ENCODE measurements at places on chromosomes 12 and 14. TPM values are rescaled to one million over a fixed set of nuclear protein-coding genes. Genes with fewer than 3 reads are reported as not detected.

Gene RND1
- 2.9 TPM for total RNA-seq

Gene FAM90A1
- not detected for total RNA-seq

Gene TAS2R7
- not detected for total RNA-seq

Gene ZNF140
- 21.2 TPM for total RNA-seq

Gene CEP170B
- total RNA-seq: 5.7 TPM

Gene SERPINA9
- not detected for total RNA-seq

GRCh38 chr12:132182711-132183365, 38.6 kb downstream of the NOC4L start:
- DNase-seq: no peak

DNA sequence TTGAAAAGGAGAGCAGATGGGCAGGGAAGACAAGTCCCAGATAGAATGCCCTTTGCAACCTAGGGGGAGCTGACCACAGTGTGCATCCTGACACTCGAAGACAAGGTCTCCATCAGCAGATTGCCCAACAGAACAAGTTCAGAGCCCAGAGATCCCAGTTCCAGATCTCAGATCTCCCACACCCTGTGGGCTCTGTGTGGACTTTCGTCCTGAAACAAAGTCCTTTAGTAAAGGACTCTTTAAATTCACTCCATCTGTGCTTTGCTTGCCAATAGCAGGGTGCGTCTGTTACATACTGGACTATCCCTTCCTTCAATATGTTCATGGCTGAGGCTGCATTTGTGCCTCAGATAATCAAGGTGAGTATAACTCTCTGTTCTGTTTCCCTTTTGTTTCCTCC, 8.7 kb upstream of the C1RL start:
- DNase-seq: no peak

- DNase-seq: peak; percentile 36
Observed at GRCh38 chr12:92676710-92677109, 26.1 kb upstream of the PLEKHG7 start.

DNA sequence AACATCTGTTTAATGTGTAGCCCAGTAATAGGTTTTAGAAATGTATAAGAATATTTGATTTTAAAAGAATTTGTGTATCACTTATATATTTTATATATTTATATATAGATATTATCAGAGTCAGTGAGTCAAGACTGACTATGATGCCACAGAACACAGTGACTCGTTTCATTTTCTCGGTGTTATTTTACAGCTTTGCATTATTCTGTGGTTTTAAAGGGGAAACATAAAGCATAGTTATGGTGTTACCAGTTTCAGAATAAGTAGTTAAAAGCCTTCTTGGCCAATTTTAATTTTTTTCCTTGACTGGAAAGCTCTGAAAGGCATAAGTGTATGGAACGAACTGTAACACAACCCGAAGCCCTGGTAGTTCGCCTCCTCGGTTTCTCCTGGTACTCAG, 91.0 kb downstream of the GRIP1 start:
- DNase-seq: no peak

DNA sequence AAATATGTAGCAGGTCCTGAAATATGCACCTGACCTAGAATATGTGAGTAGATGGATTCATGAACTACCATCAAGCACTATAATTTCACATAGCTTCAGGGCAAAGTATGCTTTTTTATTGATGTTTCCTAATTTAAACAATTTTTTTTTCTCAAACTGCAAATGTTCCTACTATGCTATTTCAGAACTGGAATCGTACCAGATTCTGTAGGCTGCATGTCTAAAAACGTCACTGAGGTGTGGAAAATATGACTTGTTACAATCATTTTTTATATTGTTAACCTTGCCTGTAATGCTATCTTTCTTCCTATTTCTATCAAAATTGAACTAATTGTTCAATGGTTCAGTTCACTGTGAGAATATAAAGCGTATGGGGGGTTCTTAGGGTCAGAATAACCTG, 78.0 kb upstream of the RERGL start:
- DNase-seq: no peak

DNA sequence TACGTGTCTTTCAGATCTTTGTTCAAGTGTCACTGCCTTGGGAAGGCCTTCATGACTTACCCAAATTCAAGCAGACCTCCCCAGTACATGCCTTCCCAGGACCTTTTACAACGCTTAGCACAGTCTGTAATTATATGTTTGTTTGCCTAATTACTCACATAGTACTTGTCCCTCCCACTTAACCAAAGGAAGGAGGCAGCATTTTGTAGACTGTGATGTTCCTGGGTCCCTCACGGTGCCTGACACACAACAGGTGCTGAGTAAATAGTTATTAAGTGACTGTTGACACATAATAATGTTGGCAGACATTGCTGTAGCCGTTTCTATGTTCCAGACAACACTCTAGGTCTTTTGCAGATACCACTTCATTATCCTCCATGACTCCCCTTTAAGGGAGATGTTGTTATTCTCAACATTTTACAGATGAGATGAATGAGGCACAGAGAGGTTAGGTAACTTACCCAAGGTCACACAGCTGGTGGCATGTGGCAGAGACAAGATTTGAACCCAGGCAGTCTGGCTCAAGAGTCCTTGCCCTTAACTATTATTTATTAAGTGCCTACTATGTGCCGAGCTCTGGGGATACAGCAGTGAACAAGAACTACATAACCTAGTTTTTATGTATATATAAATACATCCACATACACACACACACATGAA, 130.7 kb downstream of the PHETA1 start:
- DNase-seq: no peak

GRCh38 chr14:51209457-51209856, 30.6 kb upstream of the TMX1 start:
- DNase-seq: no peak

GRCh38 chr14:37844614-37845013, 249.2 kb downstream of the TTC6 start:
- DNase-seq: no peak

DNA sequence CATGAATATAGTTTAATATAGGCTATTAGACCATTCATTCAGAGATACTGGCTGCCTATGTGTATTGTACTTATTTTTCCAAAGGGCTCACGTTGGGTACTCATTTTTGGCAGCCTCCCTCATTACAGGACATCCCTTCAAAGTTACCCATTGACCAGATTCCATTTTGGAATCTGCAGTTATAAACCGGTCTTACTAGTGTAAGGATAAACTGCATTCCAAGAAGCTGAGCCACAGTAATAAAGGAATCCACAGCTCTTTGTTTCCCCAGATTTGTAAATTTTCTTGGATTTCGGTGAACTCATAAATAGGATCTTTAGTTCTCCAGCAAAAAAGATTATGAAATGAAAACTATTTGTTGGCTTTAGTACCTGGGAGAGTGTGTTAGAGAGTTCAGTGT, 18.9 kb upstream of the CFL2 start:
- no peak for DNase-seq

DNA sequence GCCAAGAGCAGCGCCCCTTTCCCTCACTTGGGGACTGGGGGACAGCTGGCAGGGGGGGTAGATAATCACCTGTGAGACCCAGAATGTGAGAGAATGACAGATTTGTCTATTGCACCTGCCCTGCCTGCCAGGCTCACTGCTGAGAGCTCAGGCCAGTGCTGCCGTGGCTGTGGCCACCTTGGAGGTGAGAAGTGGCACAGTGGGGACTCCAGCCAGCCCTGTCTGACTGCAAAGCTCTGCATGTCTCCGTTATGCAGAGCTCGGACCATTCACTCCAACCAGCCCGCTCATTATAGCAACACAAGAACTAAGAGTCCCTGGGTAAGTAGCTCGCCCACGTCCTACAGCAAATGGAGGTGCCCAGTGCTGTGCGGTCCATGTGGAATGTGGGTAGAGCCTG, 88.8 kb downstream of the DICER1 start:
- no peak for DNase-seq

GRCh38 chr14:29442696-29443095, 485.0 kb downstream of the PRKD1 start:
- DNase-seq: no peak

DNA sequence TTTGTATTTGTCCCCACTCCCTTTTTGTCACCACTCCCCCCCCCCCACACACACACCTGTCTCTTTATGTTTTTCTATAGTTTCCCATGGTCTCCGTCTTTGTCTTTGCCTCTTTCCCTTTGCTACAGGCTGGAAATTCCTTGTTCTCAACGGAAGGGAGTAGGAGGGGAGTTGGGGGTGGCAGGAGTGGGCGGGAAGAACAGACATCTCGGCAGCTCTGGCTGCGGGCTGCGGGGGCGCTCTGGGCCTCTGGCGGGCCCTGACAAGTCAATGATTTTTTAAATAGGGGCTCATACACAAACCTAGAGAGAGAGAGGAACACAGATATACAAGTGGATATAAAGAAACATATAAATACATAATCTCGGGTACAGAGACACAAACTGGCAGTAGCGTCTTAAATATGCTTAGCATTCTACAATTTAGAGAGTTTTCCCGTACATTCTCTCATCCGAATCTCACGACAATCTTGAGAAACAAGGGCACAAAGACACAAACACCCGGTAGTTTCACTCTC, 2.4 kb upstream of the NAB2 start:
- DNase-seq: peak; percentile 93

DNA sequence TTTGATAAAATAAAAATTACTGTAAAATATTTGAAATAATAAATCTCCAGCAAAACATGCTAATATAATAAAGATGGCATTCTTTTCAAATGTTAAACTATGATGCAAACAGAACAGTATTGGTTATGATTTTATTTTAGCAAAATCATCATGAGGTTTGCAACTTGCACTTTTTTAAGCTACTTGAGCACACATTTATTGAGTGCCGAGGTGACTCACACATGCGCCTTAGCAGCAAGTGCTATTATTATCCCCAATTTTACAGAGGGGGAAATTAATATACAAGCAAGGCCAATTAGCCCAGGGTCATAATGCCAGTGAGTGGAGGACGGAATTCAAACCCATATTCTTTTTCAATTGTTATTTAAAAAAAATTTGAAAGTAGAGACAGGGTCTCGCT, 7.3 kb downstream of the DYRK4 start:
- DNase-seq: no peak

DNA sequence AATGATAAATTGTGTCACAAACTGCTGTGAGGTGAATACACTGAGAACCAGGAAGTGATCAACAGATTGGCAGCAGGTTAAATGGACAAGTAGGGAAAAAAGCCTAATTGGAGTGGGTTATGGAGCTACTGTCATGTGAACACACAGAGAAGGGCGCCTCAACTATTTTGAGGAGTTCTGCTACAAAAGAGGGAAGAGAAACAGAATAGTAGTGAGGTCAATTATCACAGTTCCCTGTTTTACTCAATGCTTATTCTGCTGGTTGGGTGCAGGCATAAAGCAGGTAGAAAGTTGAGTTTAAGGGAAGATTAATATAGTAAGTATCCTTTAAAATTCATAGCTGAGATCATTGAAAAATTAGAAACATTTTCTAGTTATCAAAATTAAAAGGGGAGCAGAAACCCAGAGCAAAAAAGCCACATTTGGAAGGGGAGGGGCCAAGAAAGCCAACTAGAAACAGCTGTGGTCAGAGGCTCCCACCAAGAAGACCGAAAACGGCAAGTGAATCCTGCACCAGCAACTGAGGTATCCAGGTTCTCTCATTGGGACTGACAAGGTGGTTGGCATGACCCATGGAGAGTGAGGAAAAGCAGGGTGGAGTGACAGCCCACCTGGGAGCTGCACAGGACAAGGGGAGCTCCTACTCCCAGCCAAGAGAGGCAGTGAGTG, 105.7 kb downstream of the ZC3H14 start:
- DNase-seq: no peak

DNA sequence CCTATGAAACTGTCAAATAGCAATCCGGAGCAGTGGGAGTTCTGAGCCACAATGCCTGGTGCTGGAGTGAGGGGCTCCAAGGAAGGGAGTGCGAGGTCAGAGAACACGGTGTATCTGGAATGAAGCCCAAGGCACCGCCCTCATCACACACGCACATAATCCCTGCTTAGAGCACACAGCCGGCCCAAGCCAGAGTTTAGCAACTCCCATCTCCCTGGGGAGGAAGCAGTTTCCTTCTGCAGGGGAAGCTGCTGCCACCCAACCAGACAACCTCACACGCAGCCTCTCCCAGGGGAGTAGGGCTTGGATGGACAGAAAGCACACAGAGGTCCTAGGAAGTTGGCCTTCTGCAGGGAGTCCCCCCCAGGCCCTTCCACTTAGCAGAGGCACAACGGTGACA, 31.3 kb downstream of the ACTN1 start:
- peak; percentile 79 for DNase-seq

GRCh38 chr12:42607584-42608058, 18.1 kb upstream of the PRICKLE1 start:
- no peak for DNase-seq

Data from tongue (tissue), 3 donors.